ENCODE measurements at places on chromosomes 11 and 22. TPM values are rescaled to one million over a fixed set of nuclear protein-coding genes. Genes with fewer than 3 reads are reported as not detected.

DNA sequence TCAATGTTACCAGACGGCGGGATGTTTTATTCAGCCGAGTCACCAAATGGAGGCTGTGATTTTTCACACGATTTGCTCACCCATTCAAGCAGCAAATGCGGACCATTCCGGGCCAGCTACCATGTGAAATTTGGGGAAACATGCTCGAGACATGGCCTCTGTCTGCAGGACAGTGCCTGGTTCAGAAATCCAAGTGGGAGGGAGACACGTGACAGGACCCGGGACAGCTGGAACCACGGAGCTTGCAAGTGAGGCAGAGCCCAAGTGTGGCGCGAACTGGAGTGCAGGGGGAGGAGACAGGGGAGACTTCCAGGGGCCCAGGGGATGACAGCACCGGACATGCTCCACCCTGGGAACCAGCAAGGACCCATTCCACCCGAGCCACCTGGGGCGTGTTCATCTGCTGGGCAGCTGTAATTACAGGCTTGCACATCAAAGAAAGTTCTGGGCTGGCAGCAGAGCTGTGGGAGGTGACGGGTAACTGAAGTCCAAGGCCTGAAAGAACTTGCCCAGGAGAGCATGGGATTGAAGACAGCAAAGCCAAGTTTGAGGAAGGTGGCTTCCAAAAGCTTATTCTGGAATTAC, 16.5 kb downstream of the CERK start:
- no peak for DNase-seq

- DNase-seq = no peak
Measured at GRCh38 chr11:124798991-124799347, 1.2 kb downstream of the MSANTD2 start.

- peak; percentile 95 for DNase-seq
Measured at GRCh38 chr11:2419638-2420501, 19.3 kb downstream of the TSSC4 start.

DNA sequence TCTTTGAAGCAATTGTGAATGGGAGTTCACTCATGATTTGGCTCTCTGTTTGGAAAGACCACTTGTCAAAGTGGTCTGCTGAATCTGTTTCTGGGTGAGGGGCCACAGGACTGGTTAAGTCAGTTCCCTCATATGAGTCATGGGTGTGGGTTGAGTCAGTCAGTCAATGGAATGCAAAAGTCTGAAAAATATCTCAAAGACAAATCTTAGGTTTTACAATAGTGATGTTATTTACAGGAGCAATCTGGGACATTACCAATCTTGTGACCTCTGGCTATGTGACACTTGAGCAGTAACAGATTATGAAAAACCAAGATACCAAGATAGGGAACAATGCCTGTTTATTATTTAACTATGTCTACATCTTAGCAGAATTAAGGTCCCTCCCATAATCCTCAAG, 311.6 kb downstream of the AASDHPPT start:
- no peak for DNase-seq

GRCh38 chr11:36060926-36061325, 117.1 kb downstream of the LDLRAD3 start:
- DNase-seq = no peak

GRCh38 chr22:37747080-37747714, 50.3 kb downstream of the TRIOBP start:
- no peak for DNase-seq

DNA sequence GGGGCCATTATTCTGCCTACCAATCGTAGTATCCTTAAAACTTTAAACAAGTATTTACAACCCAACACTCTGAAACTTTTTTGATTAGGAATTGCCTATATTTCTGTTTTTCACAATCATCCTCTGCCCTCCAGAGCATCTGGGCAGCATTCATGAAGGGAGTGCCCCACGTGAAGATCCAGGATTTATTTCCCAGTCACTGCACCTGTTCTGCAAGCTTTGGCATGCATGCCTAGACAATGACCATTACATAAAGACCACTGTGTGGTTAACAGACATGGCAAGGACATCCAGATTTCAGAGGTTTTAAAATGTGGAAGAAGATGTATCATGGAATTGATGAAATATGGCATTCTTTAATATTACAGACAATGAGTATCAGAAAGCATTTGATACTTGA, 1083.8 kb downstream of the TBC1D22A start:
- DNase-seq = no peak

MUC5B gene
- 0.69 TPM for total RNA-seq

PAX6 gene
- not detected for total RNA-seq

KIAA1671 gene
- 27.4 TPM for total RNA-seq
